ENCODE measurements at places on chromosomes 12 and 14. TPM values are rescaled to one million over a fixed set of nuclear protein-coding genes. Genes with fewer than 3 reads are reported as not detected.

DEGS2 gene
- not detected for total RNA-seq

NPAS3 gene
- total RNA-seq, result 0.57 TPM

RASSF9 gene
- not detected for total RNA-seq

CLEC14A gene
- total RNA-seq, result not detected

GPR135 gene
- total RNA-seq, result 3.2 TPM

GPR137C gene
- not detected for total RNA-seq

RNASE7 gene
- not detected for total RNA-seq

UNC79 gene
- not detected for total RNA-seq

PLCZ1 gene
- 0.05 TPM for total RNA-seq

BEGAIN gene
- total RNA-seq, result 3.1 TPM

SMCO2 gene
- total RNA-seq, result not detected

KRT3 gene
- not detected for total RNA-seq

NOC4L gene
- 23.2 TPM for total RNA-seq

ANKRD13A gene
- 39.2 TPM for total RNA-seq

DACT1 gene
- total RNA-seq, result 2.8 TPM

Measured in A375 (cell line).